ENCODE measurements at places on chromosomes 3 and 15. TPM values are rescaled to one million over a fixed set of nuclear protein-coding genes. Genes with fewer than 3 reads are reported as not detected.
A peak's percentile ranks its signal among the peaks of the same experiment; 100 is the strongest.

The TMC3 gene
- total RNA-seq = 0.22 TPM

DNA sequence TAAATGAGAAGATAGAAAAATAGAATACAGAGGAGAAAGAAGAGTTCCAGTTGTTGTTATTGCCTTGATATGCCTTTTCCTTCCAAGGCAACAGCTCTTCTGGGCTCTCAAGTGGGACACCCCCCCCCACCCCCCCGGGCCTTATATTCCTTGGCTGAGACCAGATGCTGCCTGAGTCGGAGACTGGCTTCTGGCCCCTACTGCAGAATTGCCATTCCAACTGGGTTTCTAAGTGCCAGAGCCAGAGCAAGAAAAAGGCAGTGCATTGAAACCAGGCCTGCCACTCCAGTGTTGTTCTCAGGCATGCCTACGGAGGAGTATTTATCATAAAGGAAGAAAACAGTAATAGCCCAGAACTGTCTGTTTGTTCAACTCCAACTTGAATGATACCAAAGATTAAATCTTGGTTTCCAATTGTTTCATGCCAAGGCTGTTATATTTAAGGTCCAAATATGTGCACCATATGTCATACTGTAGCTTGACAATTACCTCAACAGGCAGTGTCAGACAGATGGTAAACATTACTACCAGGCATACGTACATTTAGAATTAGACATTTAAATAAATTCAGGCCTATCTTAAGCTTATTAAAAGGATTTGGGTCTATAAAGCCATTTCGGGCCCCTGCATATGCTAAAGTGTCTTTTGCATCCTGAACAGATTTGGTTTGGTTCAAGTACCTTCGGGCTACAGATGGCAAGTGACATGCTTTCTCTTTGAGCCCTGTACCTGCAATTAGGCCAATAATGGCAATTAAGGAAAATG lies 209.9 kb upstream of the SEMA6D start:
- DNase-seq = no peak

The A4GNT gene
- not detected for total RNA-seq

DNA sequence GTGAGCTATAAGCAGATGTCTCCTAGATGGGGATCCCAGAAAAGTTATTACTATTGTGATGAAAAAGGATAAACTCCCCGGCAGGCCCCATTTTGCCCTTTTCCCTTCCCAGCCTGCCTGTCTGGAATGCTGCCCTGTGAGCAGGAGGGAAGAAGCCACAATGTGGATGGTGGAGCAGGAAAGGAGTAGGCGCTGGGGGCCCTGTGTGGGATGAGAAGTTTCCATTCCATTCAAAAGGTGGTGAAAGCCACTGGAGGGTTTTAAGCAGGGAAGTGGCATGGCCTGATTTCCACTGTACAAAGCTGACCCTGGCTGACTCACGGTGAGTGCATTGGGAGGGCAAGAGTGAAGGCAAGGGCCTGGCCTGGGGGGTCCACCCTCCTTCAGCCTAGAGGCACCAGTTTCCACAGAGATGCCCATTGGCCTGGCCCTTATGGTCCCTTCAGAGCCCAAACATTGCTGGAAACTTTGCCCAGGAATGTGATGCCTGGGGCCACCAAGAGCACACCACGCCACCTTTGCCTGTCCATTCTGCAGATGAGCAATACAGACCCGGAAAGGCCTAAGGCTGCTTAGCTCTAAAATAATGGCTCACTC lies 206.9 kb downstream of the RPLP1 start:
- DNase-seq = no peak

The GOLGB1 gene
- 76.6 TPM for total RNA-seq

- no peak for DNase-seq
Observed at GRCh38 chr15:57685306-57686095, 21.0 kb upstream of the POLR2M start.

GRCh38 chr3:172134352-172134751 lies 95.0 kb downstream of the FNDC3B start:
- no peak for DNase-seq

DNA sequence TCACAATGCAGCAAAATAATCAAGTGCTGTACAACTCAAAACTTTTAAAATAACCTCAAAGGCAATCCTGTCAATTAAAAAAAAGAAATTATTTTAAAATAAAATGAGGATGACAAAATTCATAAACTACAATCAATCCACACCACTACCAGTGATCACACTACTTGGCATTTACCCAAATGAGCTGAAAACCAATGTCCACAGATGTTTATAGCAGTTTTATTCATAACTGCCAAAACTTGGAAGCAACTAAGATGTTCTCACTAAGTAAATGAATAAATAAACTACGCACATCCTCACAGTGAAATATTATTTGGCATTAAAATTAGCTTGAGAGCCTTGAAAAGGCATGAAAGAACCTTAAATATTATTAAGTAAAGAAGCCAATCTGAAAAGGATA lies 121.3 kb downstream of the STAG1 start:
- DNase-seq = no peak

- DNase-seq = no peak
Observed at GRCh38 chr15:74297887-74298286, 61.8 kb downstream of the CCDC33 start.

GRCh38 chr3:191770541-191770940 lies 309.6 kb downstream of the PYDC2 start:
- no peak for DNase-seq

DNA sequence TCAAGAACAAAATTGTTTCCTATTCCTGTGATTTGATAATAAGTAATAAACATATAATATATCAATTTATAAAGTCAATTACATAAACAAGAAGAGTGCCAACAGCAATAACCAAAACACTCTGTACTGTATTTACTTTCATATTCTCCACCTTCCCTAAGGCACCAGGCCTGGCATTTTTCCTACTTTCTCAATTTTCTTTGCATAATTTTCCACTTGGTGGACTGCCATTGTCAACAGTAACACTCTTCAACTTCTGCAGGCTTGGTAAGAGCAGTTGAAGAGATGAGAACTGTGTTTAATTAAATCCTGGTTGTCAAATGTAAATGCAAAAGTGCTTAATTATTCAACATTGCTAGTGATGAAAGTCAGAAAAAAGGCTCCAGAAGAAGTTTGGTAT lies 229.8 kb upstream of the PLSCR5 start:
- DNase-seq = peak; percentile 33

DNA sequence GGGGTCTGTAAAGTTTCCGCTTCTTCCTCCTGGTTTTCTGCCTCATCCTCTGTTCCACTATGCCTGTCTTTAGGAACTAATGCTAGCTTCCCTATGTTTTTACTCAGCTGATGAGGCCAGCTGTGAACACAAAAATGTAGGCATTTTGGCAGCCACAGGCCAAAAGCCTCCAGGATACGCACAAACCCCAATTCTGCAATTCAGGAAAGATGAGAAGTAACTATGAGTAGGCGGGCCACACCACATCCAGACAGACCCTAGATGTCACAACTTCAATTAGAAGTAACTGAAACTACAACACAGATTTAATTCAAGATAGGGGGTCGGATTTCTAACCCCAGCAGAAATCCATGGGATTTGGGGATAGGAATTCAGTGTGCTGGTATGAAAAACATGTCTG lies 11.9 kb downstream of the CA12 start:
- DNase-seq = peak; percentile 58

The CAMP gene
- not detected for total RNA-seq

DNA sequence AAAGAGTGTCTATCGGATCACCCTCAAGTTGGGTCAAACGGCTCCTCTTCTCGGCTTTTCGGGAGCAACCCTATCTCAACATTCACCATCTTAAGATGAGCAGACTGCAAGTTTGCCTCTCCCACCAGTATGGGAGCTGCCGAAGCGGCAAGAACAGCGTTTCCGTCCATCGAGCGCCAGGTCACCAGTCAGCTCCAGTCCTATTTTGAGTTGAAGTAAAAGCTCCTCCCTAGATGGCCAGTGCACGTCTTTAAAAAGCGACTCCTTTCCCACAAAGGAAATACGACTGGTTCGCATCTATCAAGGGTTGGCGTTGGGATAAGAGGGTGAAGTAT lies 369 bp upstream of the U2SURP start:
- DNase-seq = no peak

GRCh38 chr3:27613846-27614500 lies 108.2 kb downstream of the EOMES start:
- DNase-seq = peak; percentile 58

DNA sequence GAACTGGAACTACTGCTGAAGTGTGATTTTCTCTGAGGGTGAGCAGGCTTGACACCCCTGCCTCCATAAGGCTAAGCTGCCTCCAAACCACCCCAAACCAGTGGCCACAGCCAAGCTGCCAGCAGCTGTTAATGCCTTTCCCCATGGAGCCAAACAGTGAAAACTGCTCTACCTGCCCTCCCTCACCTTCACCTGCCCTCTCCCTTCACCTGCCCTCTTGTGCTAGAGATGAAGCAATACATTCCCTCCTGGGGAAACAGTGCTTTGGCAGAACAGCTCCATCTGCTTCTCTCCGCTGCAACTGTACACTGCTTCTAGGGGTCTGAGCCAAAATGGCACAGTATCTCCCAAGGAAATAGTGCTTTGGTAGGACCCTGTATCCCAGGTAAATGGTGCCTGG lies 374.1 kb downstream of the FHIT start:
- no peak for DNase-seq

- DNase-seq = no peak
Observed at GRCh38 chr3:184832044-184832443, 20.1 kb downstream of the VPS8 start.

DNA sequence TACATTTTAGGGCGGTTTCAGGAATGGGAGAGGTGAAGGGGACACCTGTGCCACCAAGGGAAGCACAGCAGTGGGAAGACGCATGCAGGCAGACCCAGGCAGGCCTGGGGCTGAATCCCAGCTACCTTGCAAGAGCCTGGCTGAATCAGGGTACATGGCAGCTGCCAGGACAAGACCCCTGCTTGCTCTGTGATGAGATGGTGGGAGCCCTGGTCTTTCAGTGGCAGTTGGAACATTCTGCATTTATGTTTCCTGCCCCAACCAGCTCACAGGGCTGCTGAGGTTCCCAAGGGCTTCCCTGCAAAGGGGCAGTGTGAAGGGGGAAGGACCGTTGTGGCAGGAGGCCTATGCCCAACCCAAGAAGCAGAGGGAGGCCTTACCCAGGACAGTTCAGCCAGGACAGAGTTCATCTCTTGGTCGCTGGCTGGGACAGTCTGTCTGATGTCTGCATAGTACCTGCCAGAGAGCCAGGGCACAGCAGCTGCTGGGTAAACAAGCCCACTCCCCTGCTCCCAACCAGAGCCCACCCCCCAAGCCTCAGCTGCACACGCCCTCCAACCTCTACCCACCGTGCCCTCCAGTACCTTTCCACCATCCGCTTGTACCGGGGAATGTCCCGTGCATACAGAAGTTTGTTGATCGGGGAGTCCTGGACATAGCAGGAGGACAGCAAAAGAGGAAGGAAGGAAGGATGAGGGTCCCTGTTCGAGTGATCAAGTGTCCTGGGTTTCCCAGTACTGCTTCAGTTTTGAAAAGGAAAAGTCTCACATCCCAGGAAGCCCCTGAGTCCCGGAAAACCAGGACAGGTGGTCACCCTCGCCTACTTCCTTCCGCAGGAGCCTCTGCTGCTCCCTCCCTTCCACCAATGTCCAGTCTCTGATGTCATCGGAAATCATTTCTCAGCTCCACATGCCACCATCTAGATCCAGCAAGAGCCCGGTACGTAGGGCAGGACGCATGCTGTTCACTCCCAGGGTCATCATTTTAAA lies 23.1 kb downstream of the PLXNB1 start:
- DNase-seq = no peak

The MAGI1 gene
- total RNA-seq = 31.8 TPM

DNA sequence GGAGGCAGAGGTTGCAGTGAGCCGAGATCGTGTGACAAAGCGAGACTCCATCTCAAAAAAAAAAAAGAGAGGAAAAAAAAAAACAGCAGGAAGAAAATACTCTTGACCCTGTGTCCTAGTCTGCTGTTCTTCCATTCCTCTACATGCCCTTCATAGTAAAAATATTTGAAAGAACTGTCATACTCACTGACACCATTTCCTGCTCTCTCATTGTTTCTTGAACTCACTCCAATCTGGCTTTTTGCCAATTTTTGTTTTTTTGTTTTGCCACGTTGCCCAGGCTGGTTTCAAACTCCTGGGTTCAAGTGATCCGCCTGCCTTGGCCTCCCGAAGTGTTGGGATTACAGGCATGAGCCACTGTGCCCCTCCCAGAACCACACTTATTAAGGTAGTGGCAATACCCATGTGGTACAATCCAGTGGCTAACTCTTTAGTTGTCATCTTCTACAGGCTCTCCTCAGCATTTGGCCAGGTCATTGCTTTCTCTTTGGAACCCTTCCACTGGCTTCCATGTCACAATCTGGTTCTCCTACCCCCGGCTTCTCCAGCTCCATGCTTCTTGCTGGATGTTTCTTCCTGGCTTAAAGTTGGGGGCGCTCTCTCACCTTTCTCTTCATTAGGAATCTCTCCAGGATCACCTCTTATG lies 238.2 kb upstream of the C2CD4B start:
- peak; percentile 73 for DNase-seq

DNA sequence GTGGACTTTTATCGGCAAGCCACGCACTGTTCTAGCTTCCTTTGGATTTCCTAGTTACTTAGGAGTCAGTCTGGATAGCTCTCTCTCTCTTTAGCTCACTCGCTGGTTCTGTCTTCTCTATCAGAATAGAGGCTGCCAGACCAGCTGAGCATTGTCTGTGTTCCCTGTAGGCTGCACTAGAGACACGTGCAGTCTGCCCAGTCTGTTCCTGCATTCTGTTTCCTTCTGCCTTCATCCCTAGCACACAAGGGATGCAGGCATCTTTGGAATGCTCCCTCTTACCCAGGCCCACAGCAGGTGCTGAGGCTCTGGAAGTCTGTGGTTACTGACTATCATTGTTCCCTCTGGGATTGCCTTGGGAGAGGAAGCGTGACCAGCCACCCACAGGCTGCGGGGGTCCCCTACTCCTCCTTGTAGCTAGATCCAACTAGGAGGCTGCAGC lies 322.8 kb downstream of the ZNF621 start:
- DNase-seq = peak; percentile 52

Measured in astrocyte (in vitro differentiated cells and primary cell).